Inflammatory macrophage (primary cell): ENCODE measurements at places on chromosomes 7 and 10.

- DNase-seq = peak; percentile 17
Observed at GRCh38 chr7:105028004-105028403, 14.0 kb downstream of the KMT2E start.

DNA sequence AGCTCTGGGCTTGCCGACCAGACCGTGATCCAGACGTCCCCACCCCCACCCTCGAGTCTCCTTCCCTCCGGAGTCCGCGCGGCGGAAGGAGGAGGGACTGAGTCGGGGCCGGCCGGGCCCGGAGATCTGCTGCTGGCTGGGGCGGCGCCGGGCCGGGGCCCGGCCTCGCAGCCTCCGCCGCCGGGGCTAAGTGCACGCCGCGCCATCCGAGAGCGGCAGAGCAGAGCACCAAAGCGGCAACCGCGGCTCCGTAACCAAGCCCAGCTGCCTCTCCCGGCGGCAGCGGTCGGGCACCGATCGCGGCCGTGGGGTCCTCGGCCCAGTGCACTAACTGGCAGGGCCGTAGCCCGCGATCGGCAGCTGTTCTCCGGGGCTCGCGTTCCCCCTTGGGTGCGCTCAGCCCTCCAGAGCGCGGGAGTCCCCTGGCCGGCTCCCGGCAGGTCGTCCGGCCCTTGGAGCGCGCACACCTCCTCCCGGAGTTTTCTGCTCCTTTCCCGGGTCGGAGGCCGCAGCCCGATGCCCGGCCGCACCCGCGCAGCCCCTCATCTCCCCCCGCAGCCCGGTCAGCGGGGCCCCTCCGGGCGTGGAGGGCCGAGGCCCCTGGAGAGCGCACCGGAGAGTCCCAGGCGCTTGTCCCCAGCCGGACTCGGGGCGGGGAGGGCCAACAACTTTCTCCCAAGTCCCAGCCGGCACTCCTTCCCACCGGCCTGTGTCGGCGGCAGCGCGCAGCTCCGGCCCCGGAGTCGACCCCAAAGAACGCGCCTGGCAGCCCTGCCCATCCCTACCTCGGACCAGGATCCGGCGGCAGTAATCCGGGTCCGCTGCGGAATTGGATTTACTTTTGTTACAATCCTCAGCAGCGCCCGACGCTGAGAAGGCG, 799 bp downstream of the VAX1 start:
- DNase-seq = no peak

DNA sequence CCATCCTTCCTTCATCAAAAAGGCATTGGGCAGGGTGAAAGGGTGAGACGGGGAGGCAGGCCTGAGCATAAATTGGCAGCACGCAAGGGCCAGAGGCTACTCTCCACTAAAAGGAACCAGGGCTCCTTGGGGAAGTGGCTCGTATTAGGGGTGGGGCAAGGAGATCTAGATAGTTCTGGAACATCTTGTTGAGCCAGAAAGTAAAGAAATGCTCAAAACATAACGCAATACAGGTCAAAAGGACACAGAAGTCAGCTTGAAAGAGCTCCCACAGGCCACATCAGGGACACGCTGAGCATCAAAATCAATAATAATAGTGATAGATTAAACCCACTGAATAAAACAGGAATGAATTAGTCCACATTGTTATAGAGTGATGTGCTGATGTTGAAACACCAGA, 203.1 kb downstream of the ELMO1 start:
- DNase-seq = peak; percentile 34

DNA sequence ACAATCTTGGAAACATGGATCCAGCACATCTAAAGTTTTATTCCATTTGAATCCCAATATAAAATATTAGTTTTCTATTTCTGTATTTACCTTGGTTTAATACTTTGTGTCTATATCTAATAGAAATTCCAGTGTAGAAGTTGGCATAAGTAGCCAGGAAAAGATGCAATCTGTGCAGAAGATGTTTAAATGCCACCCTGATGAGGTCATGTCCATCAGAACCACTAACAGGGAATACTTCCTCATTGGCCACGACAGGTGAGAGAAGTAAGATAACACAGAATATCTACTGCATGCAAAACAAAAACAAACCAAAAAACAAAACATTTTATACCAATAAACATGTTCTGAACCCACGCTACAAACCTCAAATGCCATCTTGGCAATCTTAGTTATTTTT, 15.7 kb downstream of the PLEKHS1 start:
- no peak for DNase-seq

DNA sequence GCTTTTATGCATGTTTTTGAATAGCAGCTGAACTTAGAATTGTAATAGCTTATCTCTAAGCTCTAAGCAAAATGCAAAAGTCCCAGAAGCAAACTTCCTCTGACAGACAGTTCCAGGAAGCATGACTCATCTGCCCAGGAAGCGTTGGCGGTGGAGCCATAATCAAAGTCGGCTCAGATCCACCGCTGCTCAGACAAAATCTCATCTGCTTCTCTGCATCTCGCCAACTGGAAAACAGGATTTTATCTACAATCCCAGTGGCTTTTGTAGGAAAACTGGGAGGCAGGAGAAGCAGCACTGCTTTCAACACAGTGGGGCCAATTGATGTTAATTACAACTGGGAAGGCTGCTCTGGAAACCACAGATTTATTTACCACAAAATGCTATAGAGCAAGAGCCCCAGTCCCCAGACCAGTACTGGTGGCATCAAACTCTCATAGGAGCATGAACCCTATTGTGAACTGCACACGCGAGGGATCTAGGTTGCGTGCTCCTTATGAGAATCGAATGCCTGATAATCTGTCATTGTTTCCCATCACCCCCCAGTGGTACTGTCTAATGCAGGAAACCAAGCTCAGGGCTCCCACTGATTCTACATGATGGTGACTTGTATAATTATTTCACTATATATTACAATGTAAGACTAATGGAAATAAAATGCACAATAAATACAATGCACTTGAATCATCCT, 99.9 kb downstream of the CUBN start:
- peak; percentile 90 for DNase-seq

GRCh38 chr10:109931163-109931562, 7.9 kb upstream of the XPNPEP1 start:
- no peak for DNase-seq

DNA sequence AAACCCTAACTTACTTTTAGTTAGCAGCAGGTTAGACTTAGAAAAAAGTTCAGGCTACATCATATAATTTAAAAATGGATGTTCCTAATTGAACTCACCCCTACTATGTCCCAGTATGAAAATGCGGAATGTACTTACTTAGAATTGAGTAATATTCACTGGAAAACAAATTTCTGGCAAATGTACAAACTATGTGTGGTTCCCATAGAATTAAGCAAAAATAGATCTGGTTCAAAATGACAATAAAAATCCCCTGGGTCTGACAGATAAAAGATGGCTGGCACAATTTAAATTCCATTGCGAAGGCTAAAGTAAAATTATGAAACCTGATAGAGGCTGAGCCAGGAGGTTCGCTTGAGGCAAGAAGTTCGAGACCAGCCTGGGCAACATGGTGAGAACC, 42.4 kb upstream of the PRKAR2B start:
- no peak for DNase-seq

GRCh38 chr7:99835189-99835588, 7.4 kb downstream of the CYP3A43 start:
- DNase-seq = no peak

- DNase-seq = no peak
Observed at GRCh38 chr7:25951414-25952260, 200.4 kb upstream of the NFE2L3 start.

DNA sequence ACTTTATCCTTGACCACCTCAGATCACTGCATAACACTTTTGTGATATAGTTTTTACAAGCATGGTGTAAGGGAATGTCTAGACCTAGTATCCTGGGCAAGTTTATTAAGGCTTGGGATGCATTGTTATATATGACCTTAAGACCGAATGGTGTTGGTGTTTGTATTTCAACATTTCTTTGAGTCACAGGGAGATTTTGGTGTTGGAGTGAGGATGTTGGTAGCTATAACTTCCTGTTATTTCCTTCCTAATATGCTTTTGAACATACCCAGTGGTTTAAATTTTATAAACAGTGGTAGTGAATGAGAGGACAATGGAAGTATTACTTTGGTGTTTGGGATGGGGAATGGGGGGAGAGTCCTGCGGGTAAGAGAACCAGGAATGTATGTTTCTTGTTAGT, 2.6 kb downstream of the EXOC4 start:
- peak; percentile 82 for DNase-seq

DNA sequence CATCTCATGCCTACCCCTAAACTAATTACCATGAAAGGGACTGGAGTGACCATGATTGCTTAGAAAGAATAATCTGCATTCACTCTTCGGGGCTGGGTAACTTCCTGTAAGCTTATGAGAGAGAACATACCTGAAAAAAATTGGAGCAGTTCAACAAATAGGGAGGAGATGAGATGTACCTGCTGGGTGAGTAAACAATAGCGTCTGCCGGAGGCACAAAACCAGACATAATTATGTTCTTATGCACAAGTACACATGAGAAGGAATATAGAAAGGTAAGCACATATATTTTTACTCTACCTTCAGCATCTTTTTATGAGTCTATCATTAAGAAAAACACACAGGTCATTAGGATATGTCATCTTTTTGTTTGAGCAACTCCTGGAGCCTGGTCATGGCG, 224.6 kb upstream of the FERD3L start:
- DNase-seq = no peak

DNA sequence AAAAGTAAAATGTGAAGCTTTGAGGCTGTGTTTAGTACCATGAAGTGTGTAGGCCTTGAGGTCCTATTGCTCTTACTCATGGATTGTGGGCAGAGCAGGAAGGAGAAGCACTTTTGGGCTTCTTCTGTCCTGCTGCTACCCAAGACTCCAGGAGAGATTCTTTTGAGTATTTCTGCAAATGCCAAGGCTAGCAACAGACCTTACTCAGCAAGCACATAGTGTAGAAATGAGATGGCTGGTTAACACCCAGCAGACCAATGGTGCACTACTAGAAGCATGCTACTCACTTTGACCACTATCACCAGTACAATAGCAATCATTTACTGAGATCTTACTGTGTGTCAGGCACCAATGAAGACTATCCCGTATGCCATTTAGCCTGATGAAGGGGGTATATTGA, 3.2 kb downstream of the PLPP4 start:
- DNase-seq = no peak

DNA sequence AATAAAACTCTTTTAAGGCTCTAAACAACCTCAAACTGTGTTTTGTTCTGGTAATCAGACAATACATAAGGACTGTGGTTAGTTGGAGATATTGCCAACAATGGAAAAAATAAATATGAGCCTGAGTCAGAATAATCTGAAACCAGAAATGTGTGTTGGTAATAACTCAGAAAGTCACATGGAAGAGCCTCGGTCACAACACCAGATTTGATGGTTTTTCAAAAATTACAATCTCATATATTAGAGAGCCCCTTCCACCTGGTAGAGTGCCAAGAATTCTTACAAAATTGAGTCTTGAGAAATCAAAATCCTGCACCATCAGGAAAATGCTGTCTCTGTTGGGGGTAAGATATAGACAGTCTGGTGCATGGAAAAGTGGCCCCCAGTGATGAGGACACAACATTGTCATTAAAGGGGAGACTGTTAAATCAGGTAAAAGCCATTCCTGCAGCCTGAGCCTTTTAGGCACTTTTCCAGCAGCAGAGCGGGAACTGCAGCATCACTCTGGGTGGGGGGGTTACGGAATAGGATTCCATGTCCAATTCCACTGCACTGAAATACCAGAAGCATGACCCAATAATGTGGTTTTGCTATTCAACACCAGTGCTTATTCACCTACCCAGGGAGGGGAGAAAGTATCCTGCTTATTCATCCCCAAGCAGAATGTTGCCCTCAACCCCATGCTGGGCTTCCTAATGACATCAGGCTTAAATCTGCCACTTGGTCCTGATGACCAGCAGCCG, 9.5 kb upstream of the ADAM12 start:
- no peak for DNase-seq

DNA sequence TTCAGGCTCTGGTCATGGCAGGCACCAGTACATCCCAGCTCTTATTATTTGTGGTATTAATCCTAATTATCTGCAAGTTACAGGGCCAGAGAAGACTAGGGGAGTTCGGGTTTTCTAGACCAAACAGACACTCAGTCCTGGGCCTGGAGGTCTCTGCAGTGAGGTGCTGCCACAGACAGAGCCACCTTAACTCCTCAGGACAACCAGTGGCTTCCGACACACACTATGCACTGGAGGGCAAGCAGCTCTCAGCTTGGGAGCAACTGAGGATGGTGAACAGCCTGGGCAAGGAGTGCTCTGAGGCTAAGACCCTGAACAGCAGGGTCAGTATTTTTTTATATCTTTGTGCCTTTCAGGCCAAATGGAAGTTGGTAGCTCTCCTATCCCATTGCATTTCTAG, 19.0 kb downstream of the ACTA2 start:
- DNase-seq = no peak

GRCh38 chr10:83516788-83517187, 622.5 kb upstream of the GHITM start:
- no peak for DNase-seq

DNA sequence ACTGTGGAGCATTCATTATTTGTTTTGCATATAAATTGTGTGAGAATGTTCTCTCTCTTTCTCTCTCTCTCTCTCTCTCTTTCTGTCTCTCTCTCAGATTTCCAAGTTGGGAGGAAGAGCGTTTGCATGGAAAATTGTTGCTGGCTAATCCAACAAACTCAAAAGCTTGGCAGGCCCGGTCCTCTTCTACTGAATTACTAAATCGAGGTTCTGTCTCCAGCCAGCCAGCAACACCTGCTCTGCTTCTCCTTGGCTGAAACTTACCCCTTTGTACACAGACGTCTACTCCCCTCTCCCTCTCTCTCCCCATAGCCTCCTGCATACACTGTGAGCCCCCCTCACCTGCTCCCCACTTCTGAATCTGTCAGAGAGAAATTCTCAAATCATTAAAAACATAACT, 996.4 kb upstream of the AUTS2 start:
- no peak for DNase-seq

DNA sequence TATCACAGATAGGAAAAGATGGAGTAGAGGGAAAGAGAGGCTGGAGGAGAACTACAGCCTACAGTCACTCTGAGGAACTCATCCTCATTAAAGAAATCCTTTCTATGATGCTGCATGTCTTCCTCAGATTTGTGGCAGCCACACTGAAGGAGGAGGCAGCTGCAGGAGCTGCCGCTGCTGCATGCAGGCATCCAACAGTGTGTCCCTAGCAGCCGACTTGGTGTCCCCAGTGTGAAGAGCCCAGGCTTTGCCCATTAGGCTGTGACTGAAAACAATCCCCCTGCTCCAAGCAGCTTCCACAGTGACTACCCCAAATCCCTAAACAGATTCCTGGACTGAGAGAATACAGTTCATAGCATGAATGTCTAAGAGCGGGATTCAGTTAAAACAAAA, 23.1 kb downstream of the SKIDA1 start:
- no peak for DNase-seq

GRCh38 chr7:32077806-32078205, 7.6 kb upstream of the PDE1C start:
- no peak for DNase-seq

GRCh38 chr10:89332123-89332633, 4.4 kb downstream of the IFIT3 start:
- DNase-seq = peak; percentile 53

DNA sequence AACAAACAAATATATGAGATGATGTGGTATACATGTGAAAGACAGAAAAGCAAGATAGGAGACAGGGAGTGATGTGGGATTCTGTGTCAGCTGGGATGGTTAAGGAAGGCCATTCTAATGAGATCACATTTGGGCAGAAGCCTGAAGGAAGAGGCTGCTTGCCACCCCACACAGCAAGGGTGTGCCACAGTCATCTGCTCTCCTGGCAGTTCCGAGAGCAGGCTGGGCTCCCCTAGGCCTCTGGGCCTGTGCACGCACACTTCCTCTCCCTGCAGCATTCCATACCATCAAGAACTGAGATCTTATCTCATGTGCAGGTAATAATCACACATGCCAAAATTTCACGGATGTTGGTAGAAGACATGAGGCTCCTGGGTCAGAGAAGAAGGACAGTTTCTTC, 43.1 kb downstream of the SYPL1 start:
- DNase-seq = no peak
